ENCODE measurements at places on chromosomes 1 and 21.
A peak's percentile ranks its signal among the peaks of the same experiment; 100 is the strongest.

DNA sequence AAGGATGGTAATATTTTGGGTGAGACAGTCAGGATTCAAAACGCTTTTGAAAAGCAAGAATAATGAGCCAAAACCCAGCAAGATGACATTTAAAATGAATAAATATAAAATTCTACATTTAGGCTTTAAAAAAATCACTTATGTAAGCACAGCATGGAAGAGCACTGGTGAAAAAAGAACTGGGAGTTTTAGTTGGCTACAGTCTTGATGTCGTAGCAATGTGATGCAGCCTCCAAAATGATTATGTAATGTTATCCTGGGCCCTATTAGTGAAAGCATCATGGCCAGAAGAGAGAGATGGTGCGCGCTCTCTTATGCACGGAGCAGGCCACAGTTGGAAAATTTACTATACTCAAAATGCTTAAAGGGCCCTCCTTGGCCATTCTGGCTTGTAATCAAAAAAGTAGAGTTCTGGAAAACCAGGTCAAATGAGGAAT lies 5.1 kb downstream of the KCNJ9 start:
- no peak for DNase-seq

- peak; percentile 37 for DNase-seq
Measured at GRCh38 chr1:185315445-185316071, 1.5 kb downstream of the IVNS1ABP start.

GRCh38 chr1:46543761-46544560 lies 7.5 kb downstream of the KNCN start:
- DNase-seq: no peak

DNA sequence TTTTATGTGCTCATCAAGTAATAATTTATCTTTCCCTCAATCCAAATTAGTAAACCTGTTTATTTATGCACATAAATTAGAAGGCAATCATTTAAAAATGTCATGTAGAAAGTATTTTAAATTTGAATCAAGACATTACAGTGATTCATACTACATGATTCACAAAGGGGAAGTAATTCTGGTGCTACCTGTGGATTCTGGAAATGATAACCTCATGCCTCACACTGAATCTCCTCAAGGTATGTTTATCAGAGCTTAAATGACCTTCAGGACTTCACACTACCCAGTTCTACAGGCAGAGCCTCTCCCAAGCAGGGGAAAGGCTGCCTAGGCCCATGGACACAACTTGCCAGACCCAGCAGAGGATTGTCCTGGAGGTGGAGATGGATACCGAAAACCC lies 25.2 kb upstream of the TDRD10 start:
- DNase-seq: no peak

DNA sequence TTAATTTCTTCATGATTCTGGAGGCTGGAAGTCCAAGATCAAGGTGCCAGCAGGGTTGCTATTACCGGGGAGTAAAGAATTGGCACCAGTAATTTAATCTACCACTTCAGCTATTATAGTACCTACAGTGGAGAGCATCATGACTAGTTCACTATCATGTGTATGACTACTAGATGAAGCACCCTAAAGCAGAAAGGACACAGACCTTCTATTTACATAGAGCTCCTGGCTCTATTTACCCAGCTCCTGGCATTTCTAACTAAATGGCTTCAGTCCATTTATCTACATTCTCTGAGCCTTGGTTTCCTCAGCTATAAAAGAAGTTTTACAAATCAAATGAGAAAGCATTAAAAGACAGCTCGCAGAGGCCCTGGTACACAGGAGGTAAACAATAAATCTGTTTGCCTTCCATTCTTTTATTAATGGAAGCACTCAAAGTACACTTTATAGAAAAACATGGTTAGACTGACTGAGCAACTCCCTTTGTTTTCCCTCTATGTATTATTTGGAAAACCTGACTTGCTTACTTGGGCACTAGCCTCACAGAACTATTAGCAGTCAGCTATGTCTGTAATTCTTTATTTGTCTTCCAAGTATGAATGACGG lies 203.0 kb downstream of the SLC35F3 start:
- no peak for DNase-seq

DNA sequence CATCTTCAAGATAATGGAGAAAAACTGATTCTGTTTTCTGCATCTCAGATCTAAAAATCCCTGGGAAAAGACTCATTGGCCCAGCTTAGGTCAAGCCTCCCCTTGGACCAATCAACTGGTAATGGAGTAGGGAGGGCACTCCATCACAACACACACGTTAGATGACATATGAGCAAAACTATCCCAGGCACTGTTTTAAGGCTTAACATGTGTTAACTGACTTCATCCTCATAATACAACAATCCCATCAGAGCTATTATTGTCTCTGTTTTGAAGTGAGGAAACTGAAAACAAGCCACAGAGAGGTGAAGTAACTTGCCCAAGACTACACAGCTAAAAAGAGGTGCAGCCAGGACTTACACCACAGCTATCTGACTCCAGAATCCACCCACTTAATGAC lies 14.7 kb upstream of the CITED4 start:
- no peak for DNase-seq

- DNase-seq: peak; percentile 56
Measured at GRCh38 chr1:229440851-229441537, 7.1 kb upstream of the ACTA1 start.

DNA sequence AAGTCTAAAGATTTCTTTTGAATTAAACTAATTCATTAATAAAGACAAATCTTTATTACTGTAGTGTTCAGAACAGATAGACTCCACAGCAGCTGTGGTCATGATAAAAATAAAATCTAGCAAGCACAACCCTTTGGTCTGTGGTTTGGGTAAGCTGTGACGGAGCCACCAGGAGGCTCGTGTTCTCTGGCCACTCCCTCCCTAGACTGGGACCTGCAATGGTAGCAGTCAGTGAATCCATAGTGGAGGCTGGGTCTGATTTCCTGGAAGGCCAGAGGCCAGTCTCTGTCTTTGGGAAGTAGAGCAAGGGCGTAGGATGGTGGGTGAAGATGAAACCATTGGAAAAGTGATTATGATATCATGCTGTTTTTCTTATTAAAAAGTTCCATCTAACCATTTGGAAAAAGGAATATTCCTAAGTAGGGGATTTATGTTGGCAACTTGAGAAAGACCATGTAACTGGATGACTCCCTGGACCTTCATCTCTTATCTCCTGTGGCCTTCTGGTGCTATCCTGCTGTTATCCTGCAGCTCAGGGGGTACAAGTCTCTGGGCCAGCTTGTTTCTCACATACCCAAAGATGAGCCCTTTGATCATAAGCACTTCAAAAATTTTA lies 39.0 kb downstream of the TENT5C start:
- DNase-seq: peak; percentile 54

DNA sequence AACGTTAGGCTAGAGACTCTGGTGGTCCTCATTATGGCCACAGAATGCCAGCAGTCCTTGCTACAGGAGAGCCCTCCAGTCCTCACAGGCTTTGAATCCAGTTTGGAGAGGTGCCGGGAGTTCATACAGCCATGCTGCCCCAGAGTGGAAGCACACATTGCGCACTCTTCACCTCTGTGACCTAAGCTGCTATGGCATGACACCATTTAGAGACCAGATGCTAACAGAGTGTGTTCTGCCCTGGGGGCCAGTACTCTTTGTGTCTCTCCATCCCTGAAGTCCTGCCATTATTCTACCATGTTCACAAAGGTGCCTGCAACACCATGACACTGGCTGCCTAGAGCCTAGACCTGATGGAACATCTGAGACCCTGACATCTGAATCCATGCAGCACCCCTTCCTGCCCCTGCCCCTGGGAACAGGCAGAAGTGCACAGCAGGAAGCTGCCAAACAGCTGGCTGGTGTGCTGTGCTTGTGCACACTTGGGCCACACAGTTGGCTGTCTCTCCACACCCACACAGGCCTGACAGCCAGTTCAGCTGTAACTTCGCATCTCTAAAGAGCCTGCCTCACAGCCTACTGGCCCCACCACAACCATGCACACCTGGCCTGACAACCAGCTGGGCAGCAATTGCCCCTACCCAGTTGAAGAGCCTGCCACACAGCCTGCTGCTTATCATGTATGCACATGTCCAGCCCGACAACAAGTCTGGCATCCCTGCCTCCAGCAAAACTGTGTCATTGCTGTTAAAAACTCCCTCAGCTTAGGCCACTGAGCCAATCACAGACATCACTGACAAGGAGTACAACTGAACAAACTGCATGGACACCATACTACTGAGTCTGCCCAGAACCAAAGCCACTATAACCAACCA lies 49.1 kb downstream of the MCOLN2 start:
- DNase-seq: no peak

DNA sequence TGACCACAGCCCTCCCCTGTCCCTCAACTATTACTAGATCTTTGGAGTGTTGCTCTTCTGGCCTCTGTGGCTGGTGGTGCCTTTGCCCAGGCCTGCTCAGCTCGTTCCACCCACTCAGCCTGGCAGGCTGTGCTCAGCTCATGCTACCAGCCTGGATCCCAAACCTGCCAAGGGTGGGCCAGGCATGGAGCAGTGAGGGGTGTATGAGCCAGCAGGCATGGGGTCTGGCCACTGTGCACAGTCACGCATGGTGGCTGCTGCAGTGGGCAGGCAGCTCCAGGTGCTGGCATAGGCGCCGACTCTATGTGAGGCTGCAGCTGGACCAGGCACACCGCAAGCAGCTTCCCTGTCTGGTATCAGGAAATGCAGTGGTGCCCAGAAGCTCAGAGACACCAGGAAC lies 449.9 kb downstream of the MATN1 start:
- no peak for DNase-seq

DNA sequence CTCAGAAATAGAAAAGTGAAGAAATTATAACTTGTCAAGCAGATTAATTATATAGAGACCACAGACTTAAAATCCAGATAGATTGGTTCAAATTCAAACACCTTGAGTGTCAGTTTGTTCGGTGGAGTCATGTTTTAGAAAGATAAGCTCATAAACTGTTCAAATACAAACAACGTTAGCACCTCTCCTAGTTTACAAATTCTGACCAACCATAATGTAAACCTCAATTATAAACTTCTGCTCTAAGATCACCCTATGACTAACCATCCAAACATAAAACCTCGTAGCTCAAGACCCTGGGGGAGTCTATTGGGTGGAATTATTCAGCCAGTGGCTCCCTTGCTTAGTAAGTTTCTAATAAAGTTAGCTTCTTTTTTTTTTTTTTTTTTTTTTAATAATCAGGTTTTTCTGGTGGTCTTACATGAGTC lies 12.4 kb downstream of the CBR1 start:
- no peak for DNase-seq

DNA sequence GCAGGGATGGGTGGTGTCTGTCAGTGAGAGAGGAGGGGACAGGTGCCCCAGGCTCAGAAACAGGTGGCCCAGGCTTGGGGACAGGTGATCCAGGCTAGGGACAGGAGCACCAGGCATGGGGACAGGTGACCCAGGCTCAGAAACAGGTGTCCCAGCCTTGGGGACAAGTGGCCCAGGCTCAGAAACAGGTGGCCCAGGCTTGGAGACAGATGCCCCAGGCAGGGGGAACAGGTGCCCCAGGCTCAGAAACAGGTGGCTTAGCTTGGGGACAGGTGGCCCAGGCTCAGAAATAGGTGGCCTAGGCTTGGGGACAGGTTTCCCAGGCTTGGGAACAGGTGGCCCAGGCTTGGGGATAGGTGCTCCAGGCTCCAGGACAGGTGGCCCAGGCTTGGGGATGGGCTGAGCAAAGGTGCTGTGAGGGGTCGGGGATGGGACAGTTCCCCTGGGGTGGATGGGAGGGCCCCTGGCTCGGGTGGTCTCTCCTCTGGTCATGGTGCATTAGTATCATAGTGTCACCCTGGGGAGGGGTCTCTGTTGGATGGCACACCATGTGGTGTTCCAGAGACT lies 87.7 kb upstream of the C1orf174 start:
- no peak for DNase-seq

DNA sequence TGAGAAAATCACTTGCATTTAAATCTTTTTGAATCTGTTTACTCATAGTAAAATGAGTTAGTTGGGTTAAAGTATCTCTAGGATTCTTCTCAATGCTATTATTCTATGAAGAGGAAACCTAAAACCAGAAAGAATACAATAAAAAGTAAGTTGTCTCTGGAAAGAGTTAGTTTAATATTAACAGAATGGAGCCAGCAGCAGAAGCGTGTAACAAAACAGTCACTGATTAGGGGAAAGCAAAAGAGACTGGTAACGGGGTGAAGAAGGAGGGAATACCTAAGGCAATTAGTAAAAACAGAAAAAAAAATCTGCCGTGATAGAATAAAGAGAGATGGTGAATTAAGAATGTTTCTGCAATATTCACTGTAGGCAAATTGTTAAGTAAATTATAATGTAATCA lies 60.0 kb downstream of the NRDC start:
- no peak for DNase-seq

DNA sequence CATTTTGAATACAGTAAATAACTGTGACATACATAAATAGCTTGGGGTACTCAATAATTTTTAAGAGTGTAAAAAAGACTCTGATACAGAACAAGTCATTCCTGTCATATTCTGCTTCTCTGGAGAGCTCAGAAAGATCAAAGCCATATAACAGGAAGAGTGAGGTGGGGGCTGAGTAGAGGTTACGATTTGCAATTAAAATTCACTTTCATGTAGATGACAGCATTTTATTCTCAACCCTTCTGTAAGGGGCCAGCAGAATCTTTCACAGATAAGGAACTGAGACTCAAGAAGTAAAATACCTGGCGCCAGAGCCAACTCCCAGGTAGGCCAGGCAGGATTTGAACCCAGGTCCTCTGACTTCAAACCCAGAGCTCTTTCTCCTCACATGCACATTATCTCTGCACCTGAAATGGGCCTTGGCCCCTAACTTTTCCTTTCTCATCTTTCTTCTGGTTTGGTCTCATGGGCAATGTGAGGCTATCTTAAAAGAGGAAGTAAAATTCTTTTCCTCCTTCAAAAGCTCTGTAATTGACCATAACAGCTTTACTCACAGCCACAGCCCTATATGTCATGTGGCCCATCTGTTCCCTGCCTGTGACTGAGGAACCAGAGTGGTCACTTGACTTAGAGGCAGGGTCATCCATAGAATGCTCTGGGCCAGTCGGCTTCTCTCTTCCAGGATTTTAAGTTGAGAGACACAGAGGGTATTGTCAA lies 80.9 kb upstream of the SYT6 start:
- DNase-seq: no peak
